ENCODE measurements at places on chromosomes 4 and X.

GRCh38 chr4:127772769-127773671 lies 9.1 kb upstream of the HSPA4L start:
- DNase-seq, result no peak

GRCh38 chr4:11518754-11519153 lies 90.1 kb upstream of the HS3ST1 start:
- no peak for DNase-seq

DNA sequence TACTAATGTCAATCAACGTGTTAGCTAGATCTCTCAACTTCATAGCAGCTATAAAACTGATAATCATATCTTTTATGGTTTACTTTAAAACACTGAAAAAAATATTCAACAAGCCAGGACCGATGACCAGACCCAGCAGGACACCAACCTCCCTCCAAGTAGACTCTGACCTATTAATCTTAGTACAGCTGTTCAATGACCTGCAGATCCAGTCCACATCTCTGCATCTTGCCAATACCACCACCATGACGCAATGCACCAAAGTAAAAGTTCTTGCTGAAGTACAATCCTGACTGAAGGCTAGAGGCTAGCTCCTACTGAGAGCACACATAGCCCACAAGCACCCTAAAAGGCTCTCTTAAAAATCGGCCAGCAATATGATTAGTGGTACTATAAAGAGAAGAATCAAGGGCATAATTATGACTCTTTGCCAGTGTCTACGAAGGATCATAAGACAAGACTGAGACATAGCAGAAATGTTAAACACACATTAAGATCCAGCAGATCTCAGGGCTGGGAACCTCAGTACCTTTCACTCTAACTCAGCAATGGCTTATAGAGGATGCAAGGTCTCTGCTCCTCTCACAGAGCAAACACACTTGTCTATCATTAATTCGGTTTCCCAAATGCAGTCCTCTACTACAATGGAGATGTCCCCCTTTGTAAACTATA lies 7.6 kb downstream of the MED14 start:
- no peak for DNase-seq

DNA sequence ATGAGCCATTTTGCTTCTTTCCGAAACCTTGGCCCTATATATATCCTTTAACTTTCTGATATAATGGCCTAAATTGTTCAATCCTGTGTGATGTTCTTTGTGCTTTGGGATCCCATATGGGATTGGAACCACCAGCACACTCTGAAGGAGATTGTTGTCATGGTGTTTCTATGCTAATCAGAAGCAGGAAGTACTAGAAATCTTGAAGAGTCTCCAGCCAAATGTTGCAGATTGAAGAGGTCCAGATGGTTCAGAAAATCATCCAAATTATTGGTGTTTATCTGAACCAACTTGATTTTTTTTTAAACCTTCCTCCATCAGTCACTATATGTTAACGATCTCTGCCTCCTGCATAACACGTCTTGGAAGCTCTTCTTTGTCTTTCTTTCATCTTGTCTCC lies 72.8 kb downstream of the KIT start:
- DNase-seq, result no peak

DNA sequence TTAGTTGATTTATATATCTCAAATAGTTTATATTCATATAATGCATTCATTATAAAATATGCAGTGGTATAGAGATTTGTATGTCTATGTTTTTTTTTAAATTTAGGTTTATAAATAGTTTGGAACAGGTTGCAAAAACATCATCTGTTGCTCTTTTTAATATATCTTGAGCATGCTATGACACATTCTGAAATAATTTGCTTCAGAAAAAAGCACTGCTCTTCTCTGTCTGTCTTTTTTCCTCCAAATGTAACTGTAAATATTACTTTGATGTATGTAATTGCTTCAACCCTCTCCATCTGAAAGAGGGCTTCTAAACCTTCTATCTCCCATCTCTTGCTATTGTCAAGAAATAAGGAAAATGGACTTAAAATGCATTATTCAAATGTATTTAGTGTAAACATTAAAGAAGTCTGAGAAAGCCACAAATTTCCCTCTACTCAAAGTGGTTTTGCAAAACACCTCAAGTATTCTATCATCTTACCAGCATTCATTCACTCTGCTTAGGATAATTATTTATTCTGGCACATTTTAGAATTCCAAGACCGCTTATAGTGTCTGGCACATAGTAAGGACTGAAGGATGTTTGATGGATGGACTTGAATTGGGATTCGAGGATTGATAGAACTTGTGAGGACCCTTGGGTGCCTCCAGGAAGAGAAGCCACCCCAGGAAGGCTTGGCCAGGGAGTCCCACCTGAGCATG lies 87.8 kb downstream of the CLNK start:
- DNase-seq, result no peak

DNA sequence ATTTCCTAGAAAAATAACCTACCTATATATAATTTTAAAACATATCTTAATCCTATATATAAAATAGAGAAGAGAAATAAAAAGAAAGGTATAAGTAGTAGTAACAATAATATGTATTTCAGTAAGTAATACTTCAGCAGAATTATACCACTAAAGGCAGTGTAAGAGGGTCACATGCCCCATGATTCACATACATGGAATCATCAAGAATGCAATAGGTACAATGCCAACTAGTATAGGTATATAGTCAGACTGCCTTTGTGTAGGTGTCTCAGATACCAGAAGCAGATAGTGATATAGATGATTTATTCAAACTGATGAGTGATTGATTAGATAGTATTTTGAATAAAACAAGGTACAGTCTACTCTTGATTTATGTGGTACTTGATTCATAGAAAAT lies 9.4 kb downstream of the AIMP1 start:
- DNase-seq, result no peak

All from stimulated activated CD8-positive, alpha-beta memory T cell treated with anti-CD3 and anti-CD28 coated beads, Interleukin-15, amount 100 ng/mL, for 24 hours (primary cell).